Thymus (tissue), 14 donors: ENCODE measurements at places on chromosomes 5 and 9.
A peak's percentile ranks its signal among the peaks of the same experiment; 100 is the strongest.

DNA sequence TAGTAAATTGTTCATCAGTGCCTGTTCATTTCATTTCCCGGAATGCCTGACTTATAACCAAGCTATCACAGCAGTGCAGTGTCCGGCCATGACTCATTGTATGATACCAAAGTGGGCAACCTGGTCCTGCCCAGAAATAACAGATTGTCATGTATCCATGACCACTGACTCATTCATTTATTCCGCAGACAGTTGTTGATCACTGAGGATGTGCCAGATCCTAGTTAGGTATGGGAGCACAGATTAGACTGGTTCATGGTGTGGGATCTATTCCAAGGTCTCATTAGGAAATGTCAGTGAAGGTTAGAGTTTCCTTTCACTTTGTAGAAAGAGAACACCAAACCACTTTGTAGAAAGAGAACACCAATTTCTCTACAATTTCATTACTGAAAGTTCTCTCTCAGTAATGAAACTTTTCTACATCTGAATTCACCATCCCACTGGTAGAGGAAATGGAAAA, 8.7 kb downstream of the NREP start:
- H3K36me3 ChIP-seq = peaks cover 43% of the 10 kb centered on the region
- H3K27me3 ChIP-seq = no peaks in the 10 kb centered on the region
- DNase-seq = no peak
- no peak overlapping the region for H3K27ac ChIP-seq
- peaks cover 28% of the 10 kb centered on the region for H3K4me1 ChIP-seq

- H3K4me1 ChIP-seq = peaks cover 2% of the 10 kb centered on the region
- no peaks in the 10 kb centered on the region for H3K27me3 ChIP-seq
- DNase-seq = no peak
- peaks cover 7% of the 10 kb centered on the region for H3K36me3 ChIP-seq
- no peak overlapping the region for H3K27ac ChIP-seq
- H3K4me3 ChIP-seq = no peak overlapping the region
Measured at GRCh38 chr5:36885566-36886485, 9.3 kb downstream of the NIPBL start.

DNA sequence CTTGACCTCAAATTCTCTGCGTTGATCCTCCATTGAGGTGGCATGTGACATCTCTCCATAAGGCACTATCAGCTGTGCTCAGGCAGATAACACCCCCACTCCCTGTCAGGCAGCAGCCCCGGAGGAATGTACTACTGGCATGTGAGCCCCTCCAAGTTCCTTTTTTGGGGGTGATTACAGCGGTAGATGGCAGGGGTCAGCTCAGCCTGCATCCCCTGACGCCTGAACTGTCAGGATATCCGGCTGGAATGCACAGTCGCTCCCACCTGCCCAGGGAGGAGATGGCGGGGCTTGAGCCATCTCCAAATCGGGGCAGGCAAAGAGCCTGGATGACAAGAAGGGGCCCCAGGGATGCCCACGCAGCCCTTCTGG, 40.8 kb downstream of the FAM78A start:
- DNase-seq = no peak
- no peak overlapping the region for H3K4me3 ChIP-seq
- no peaks in the 10 kb centered on the region for H3K27me3 ChIP-seq
- peaks cover 33% of the 10 kb centered on the region for H3K4me1 ChIP-seq
- H3K27ac ChIP-seq = no peak overlapping the region
- H3K36me3 ChIP-seq = peaks cover 58% of the 10 kb centered on the region

DNA sequence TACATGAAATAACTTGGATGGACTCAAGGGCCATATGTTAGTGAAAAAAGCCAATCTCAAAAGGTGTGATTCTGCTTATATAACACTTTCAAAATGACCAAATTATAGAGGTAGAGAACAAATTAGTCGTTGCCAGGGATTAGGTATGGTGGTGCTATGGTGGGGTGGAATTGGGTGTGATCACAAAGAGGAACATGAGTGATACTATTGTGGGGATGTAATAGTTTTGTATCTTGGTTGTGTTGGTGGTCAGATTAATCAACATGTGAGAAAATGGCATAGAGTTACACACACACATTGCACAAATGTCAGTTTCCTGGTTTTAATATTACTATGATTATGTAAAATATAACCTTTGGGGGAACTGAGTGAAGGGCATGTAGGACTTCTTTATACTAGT, 31.9 kb downstream of the CAMK4 start:
- no peak for DNase-seq
- peaks cover 13% of the 10 kb centered on the region for H3K36me3 ChIP-seq
- no peak overlapping the region for H3K27ac ChIP-seq
- H3K27me3 ChIP-seq = no peaks in the 10 kb centered on the region

DNA sequence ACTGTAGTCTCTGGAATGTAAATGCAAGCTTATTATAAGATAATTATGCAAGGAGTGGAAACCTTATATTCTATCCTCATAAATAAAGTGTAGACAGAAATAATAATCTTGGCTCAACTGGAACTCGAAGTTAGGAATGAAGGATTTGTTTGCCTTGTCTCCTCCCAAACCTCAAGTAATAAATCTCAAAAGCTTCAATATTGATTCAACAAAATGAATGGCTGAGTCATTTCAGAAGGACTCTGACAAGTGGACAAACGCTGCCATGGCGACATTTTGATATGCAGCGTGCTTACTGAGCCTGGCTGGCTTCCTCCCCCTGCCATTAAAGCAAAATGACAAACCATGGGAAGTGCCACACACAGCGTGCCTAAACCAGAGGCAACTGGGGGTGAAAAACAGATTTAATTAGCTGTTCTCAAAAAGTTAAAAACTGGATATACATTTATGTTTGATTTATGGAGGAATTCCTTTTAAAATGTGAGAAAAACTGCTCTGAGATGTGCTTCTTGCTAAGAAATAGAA, 10.5 kb upstream of the ADGRV1 start:
- no peaks in the 10 kb centered on the region for H3K36me3 ChIP-seq
- no peak overlapping the region for H3K4me3 ChIP-seq
- DNase-seq = no peak

GRCh38 chr9:126403397-126403796, 76.8 kb downstream of the MVB12B start:
- no peak overlapping the region for H3K27ac ChIP-seq
- no peaks in the 10 kb centered on the region for H3K27me3 ChIP-seq
- no peak overlapping the region for H3K4me3 ChIP-seq

DNA sequence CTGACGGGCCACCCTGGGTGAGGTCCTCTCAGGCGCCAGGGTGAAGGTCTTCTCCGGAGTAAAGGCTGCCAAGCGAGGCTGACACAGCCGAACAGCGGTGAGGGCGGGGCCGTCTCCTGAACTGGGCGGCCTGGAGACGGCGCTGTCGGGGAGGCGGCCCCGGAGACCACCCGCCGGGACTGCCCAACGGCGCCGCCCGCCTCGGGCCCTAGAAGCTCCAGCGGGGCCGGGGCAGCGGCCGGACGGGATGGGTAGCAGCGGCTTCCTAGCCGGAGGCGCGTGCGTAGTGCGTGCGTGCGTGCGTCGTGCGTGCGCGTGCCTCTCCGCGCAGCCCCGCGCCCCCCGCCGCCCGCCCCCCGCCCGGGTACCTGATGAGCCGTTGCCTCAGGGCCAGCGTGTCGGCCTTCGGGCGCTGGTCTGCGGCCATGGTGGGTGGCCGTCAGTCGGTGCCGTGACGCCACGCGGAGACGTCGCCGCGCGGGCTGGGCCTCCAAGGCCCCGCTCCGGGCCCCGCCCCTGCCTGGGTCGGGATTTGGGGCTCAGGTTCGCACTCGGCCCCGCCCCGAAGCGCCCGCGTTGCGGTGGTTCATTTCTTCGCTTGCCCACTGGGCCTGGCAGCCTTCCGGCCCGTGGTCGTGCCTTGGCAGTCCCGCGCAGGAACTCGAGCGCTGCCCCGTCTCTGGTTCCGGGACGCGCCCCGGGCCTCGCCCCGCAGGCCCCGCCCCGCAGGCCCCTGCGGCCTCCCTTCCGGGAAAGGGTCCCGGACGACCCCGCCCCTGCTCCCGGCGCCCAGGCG, at the start of gene PHYKPL:
Gene PHYKPL, minus strand, starts transcription at position 679 of the 796 bp plus-strand sequence. Its CDS starts 252 bp downstream, at position 427.
- peak within 1 kb of the TSS; percentile 70 for H3K27ac ChIP-seq
- H3K36me3 ChIP-seq = peaks cover 37% of the 10 kb centered on the region
- no peak for DNase-seq

DNA sequence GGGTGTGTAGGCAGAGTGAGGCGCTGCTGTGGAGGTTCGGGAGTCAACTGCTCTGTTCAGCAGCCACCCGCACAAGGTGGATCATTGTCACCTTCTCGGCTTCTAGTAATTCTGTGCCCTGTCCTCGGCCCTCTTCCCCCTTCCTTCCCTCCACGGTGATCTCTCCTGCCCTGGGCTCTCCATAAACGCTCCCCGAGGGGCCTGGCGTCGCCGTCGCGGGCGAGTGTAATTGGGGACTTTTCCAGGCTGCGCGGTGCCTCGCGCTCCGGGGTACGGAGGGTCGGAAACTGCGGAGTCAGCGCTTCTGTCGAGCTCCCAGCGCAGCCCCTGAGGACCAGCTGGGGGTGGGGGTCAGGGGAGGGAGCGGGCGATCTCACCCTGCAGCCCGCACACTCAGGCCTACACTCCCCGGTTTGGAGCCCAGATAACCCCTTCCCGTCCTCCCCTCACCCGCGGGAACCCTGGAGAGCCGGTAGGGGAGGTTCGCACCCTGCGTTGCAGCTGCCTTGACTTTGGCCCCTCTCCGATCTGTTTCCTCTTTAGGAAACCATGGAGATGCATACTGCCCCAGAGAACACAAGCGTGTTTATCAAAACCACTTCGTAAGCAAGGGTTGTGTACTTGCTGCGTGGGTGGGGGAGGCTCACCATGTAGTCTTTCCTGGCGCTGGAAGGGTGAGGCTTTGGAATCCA, 188.3 kb upstream of the ZNF618 start:
- no peak for DNase-seq
- no peaks in the 10 kb centered on the region for H3K36me3 ChIP-seq
- no peak overlapping the region for H3K27ac ChIP-seq
- H3K4me3 ChIP-seq = no peak overlapping the region
- H3K27me3 ChIP-seq = peaks cover 8% of the 10 kb centered on the region

DNA sequence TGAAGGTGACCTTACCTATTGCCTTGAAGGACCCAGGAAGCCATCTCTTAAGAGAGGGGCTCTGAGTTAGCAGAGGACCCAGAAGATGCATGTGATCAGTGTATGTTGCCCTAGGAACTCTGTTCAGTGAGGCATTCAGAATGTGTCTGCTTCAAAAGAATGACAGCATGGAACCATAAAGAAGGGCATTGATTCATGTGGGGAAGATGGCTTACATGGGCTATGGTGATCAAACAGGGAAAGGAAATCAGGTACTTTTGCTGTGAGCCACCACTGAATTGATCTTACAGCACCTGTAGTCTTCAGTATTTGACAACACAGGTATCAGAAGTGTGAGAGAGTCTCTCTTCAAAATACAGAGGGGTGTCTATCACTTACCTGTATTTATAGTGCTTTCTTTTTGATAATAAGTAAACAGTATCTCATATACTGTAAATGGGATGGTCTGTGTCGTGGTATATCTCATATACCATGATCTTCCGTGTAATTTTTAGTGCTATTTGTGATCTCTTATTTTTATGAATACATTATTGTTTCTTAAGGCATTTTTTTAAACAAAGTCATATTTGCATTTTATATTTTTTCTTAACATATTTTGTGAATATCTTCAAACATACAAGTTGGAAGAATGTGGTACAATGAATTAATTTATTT, 57.0 kb downstream of the FOCAD start:
- DNase-seq = no peak
- H3K27me3 ChIP-seq = no peaks in the 10 kb centered on the region
- no peak overlapping the region for H3K27ac ChIP-seq
- peaks cover 3% of the 10 kb centered on the region for H3K36me3 ChIP-seq
- H3K4me3 ChIP-seq = no peak overlapping the region
- H3K4me1 ChIP-seq = no peaks in the 10 kb centered on the region

DNA sequence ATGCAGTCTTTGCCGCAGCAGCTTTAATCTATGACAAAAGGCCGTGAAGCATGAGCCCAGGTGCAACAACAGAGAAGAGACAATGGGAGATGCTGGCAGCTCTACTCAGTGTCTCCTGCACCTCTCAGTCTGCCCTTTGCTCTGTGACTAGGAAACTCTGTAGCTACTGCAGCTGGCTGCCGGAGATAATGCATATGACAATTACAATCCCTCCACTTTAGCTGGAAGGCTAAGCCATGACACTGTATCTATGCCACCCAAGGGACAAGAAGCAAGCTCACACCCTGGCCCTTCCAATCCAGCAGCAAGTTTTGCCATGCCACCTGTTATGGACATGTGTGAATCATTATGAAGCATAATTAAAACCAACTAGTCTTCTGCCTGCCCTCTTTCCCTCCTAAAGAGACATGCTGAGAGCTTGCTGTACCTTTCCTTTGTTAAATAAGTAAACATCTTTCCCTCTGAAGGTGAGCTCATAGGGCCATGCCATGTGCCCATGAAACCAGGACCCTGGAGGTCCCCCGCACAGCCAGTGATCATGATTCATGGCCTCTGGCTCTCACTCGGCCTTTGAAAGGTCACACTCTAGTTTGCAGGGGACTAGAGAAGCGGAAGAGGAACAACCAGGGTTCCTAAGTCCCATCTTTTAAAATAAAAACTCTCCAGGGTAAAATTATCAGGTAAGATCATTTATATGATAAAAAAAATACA, 219.4 kb downstream of the SPOCK1 start:
- H3K27ac ChIP-seq = no peak overlapping the region
- H3K4me1 ChIP-seq = no peaks in the 10 kb centered on the region
- no peak overlapping the region for H3K4me3 ChIP-seq
- no peaks in the 10 kb centered on the region for H3K36me3 ChIP-seq
- DNase-seq = no peak

DNA sequence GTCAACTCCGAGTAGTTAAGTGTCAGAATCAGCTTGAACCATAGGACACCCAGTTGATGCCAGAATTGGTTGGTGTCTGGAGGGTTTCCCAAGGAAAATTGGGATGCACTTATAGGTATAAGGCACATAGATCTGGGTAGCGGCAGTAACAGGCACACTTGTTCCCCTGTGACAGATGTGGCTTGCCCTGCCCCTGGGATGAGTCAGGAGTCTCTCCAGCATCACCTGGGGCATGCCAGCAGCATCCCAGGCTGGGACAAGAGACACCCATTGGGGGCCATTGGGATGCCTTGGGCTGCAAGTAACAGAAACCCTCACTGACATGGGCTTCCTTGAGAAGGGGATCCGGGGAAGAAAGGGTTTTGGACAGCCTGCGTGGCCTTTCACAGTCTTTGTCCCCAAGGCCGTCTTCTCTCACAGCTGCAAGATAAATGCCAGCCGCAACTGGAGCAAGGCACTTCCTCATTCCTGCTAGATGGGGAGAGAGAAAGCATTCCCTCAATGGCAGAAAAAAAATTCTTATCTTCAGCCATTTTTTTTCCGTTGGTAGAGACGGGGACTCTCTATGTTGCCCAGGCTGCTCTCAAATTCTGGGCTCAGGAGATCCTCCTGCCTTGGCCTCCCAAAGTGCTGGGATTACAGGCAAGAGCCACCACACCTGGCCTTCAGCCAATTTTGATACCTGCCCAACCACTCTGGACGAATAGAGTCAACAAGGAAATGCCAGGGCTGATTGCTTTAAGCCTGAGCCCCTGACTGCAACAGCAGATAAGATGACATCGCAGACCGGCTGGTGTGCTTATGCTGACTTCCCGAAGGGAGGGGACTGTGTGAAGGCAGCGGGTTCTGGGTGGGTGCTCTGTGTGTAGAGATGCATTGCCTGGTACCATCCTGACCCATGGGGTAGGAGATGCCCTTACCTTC, 13.3 kb upstream of the RNF130 start:
- DNase-seq = no peak
- H3K27me3 ChIP-seq = peaks cover 17% of the 10 kb centered on the region
- H3K36me3 ChIP-seq = no peaks in the 10 kb centered on the region
- H3K27ac ChIP-seq = no peak overlapping the region
